ENCODE measurements at places on chromosomes 12 and 14. TPM values are rescaled to one million over a fixed set of nuclear protein-coding genes. Genes with fewer than 3 reads are reported as not detected.

DNA sequence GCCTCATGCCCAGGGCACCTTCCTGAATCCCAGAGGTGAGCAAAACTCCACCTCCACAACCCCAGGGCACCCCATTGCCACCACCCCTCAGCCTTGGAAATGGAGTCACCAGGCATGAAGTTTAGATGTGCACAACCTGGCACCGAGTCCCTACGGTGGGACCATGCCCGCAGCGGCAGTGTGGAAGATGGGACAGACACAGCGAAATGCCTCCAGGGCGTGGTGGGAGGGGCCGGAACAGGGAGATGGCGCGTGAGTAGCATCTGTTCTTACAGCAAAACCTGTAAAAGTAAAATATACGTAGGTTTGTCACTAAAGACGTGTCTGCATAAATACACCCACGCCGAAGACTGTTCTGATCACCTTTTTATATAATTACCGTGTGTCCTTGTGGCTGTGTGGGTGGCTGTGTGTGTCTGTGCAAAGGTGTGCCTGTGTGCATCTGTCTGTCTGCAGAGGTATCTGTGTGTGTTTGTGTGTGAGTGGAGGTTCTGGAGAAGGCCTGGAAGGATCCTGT is 17.4 kb upstream of the DEGS2 start:
- H3K4me1 ChIP-seq = no peaks in the 10 kb centered on the region
- no peak overlapping the region for H3K27ac ChIP-seq
- no peak for DNase-seq
- H3K36me3 ChIP-seq = no peaks in the 10 kb centered on the region
- H3K4me3 ChIP-seq = no peak overlapping the region
- no peaks in the 10 kb centered on the region for H3K27me3 ChIP-seq

GRCh38 chr14:100135073-100135472 is 24.4 kb downstream of the DEGS2 start:
- H3K4me1 ChIP-seq = no peaks in the 10 kb centered on the region
- H3K27me3 ChIP-seq = no peaks in the 10 kb centered on the region
- DNase-seq = no peak
- H3K4me3 ChIP-seq = no peak overlapping the region

DNA sequence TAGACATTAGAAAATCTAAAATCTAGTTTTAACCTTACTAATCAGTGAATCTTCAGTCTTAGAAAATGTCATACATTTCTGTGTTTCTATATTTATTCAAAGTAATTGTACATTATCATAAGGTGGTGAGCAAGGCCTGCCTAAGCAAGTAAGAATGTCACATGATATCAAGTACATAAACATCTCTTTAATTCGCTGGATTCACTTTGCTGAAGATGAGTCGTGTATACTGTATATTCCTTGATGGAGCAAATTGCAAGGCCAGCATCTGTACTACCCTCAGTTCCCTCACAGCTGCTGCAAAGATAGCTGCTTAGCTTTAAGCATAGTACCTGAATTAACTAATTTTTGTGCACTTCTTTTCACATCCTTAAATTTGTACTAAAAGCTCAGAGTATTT is 8.5 kb upstream of the AK7 start:
- H3K4me3 ChIP-seq = no peak overlapping the region
- no peak overlapping the region for H3K27ac ChIP-seq
- no peaks in the 10 kb centered on the region for H3K4me1 ChIP-seq
- no peaks in the 10 kb centered on the region for H3K27me3 ChIP-seq
- H3K36me3 ChIP-seq = peaks cover 56% of the 10 kb centered on the region

GRCh38 chr12:121804417-121805111 is 755 bp downstream of the SETD1B start:
- peak overlapping the region; percentile 100 for H3K27ac ChIP-seq
- H3K4me3 ChIP-seq = peak overlapping the region; percentile 64
- peaks cover 27% of the 10 kb centered on the region for H3K36me3 ChIP-seq
- no peaks in the 10 kb centered on the region for H3K27me3 ChIP-seq

GRCh38 chr12:45989721-45990467 is 480 bp downstream of the SCAF11 start:
- H3K4me3 ChIP-seq = peak overlapping the region; percentile 90
- no peaks in the 10 kb centered on the region for H3K36me3 ChIP-seq
- H3K27me3 ChIP-seq = no peaks in the 10 kb centered on the region
- DNase-seq = peak; percentile 80
- H3K4me1 ChIP-seq = peaks cover 36% of the 10 kb centered on the region

The CLEC1B gene
- not detected for total RNA-seq

The AMN gene
- not detected for total RNA-seq

The RAPGEF3 gene
- total RNA-seq = 14.5 TPM
